ENCODE measurements at places on chromosomes 5 and 9.

- no peak for DNase-seq
Measured at GRCh38 chr5:33774341-33774740, 117.4 kb downstream of the ADAMTS12 start.

- DNase-seq, result no peak
Measured at GRCh38 chr9:116269250-116269649, 115.7 kb downstream of the PAPPA start.

DNA sequence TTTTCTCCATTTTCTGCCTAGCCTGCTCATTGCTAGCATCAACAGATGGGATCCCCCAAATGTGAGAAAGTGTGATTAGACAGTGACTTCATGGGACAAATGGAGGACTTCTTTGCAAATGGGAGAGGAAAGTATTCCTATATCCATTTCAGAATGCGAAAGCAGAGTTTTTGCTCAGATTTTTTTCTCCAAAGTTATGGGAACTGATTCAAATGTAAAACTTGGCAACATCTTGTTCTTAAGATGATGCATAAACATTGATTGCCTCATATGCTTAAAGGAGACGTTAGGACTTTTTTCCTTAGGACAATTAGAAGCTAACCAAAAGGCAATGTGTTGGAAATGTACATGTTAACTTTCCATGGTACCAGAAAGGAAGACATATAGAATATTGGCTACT, 704.3 kb upstream of the ZNF608 start:
- DNase-seq, result no peak

DNA sequence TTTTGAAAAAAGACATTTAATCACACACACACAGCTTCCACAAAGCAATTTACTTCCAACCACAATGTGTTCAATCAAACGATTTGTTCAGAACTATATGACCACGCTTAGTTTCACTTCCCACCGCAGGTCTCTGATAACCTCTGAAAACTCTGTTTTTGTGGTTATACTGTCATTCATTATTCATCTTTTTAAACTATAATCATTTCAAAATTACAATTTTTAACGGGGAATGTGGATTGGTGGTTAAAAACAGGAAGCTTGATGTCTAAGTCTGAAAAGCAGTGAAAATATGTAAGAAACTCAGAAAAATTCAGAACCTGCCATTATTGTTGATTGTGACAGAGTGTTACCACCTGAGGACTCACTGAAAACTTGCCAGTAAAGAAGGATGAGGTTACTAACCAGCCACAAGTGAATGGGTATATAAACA, 12.7 kb upstream of the TMEM174 start:
- DNase-seq, result no peak

DNA sequence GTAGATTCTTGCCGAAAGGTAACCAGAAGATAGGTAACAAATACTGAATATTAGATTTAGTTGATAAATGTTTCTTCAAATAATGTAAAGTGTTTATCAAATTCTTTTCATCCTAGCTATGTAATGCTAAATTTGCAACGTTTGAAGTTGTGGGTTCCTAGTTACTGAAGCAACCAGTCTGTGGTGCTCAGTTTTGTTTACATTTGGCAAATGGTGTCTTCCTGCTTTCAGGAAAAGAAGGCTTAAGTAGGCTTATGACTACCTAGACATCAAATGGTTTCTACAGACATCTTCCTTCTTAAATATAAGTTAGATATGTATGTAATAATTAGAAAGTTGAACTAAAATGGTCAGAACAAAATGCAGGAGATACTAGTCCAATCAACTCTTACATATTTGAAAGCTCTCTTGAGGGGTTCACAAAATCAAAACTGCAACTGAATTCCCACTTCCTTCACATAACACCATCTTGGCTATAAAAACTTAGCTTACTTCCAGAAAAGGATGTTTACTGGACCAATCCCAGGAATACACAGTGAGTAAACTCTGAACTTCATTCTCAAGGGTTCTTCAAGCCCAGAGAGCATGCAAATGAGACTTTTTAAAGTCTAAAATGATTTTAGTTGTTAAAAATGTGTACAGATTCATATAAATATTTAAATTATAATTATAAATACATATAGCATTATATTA, 125.7 kb upstream of the ITGA1 start:
- no peak for DNase-seq

DNA sequence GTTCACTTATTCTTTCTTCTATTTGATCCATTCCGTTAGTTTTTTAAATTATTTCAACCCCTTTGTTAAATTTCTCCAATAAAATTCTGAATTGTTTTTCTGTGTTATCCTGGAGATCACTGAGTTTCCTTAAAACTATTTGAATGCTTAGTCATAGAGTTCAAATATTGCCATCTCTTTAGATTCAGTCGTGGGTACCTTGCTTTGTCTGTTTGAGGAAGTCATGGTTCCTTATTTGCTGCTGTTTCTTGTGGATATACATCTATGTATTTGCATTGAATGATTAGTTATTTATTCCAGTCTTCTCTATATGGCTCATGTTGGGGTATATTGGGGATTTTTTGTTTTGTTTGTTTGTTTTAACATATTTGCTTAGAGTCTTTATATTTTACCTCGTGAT, 80.6 kb downstream of the HINT1 start:
- DNase-seq, result no peak

DNA sequence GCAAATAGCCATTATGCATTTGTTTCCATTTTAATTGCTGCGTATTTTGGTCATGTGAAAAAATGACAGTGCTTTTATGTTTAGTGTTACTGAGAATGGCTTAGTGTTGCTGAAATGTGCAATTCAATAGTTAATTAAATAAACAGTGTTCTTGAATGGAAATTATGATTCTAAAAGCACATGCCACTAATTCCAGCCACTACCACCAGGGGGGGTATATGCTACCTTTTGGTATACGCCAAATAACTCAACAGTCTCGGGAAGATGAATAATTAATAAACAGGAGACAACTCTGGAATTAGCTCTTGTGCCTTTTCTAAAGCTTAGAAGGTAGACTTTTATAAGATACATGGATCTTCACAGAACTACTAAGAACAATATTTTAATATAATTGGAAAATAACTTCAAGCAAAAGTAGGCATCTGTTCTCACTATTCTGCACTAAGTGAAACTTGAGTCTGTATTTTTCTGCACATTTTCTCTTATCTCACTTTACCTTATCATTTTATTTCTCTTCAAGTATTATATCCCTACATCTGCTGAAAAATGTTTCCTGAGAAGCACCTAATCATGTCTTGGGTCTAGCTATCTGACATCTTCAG, 83.5 kb upstream of the MINAR2 start:
- peak; percentile 4 for DNase-seq

DNA sequence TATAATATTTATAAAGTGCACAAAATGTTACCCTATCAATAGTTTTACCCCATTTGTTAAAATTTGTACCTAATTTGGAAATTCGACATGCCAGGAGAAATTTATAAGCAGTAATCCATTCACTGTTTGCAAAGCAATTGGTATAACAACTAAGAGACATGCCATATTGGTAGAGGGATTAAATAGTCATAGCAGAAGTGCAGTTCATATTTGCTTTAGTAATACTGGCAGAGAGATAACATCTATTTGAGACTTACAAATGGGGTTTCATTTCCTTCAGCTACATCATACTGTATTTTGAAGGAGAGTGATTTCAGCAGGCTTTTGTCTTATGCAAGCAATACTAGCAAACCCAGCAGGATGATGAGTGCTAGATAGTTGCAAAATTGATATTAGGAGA, 610.4 kb upstream of the CDH10 start:
- DNase-seq, result no peak

DNA sequence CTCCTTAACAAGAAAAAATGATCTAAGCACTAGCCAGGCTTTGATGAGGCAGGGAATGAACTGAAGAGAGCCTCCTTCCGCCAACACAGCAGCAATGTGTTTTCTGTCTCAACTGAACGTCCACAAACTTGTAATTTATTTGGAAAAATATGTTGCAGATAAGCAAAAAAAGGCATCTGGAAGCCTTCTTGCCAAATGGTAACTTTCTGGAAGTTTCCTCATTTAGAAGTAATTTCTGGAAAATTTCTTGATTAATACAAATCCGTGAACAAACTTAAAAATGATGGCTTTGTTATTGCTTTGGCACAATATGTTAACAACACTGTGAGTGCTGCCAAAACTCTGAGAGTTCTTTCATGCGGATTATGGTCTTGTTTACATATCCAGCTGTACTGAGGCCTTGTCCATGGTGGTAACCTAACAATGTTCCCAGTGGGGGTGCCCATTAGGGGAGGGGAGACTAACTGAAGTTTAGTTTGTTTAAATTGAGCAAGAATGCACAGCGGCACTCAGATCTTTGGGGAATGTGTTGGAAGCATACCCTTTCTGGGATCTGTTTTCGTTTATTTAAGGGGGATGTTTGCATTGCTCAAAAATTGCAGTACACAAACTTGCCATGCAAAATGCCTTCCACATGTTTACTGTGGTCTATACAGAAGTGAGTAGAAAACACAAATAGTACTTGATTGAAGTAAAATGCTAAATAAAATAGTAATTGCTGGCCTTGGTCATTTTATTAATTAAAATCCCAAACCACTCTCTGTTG, 334.7 kb downstream of the NR2F1-AS1 start:
- DNase-seq, result no peak

- no peak for DNase-seq
Measured at GRCh38 chr9:4566806-4567205, 76.5 kb downstream of the SLC1A1 start.

DNA sequence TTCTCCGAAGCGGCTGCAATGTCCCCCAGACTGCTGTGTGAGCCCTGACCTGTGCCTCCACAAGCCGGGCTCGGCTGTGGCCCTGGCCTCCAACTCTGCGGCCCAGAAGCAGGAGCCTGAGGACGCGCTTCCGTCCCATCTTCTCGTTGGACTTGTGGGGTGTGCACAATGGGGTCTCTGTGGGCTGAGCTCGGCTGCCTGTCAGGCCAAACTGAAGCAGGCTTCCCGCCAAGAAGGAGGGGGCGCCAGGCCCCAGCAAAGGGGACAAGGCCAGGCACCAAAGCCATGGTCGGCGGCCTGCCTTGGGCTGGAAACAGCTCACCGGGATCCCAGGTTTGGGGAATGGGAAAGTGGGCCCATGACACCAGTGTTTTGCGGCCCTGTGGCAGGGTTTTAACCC, 4.1 kb downstream of the NOTCH1 start:
- no peak for DNase-seq

- no peak for DNase-seq
Measured at GRCh38 chr9:111438541-111439235, 45.5 kb downstream of the ECPAS start.

DNA sequence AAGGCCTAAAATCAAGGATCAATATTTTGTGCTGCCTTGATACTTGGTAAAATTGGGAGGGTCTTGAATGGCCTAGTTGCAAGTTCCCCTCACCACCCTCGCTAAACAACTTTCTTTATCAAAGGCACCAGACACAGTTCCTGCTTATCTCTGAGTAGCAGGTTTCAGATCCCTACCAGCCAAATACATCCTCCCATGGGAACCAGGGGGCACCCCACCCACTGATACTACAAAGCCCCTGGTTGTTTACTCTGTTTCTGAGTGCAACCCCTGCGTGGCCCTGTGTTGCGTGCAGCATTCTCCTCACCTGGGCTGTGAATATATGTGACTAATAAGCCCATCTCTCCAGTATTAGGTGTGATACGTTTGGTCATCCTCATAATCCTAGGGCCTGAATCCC, 314.9 kb downstream of the DRD1 start:
- DNase-seq, result no peak

DNA sequence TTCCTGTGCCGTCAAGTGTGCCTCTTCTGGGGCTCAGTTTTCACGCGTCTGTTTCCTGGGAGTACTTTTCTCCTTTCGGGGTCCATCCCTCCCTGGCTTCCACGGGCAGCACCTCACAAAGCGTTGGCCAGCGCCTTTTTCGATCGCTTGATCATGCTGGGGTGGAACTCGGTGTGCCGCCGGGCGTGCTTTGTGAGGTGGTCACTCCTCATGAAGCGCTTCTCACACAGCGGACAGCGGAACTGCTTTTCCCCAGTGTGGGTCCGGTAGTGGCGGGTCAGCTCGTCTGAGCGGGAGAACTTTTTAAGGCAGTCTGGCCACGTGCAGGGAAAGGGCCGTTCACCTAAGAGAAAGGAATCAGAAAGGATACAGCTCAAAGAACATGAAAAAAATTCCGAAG, 26.8 kb downstream of the KLF9 start:
- DNase-seq, result no peak

- no peak for DNase-seq
Measured at GRCh38 chr5:154568589-154568988, 90.6 kb upstream of the HAND1 start.

DNA sequence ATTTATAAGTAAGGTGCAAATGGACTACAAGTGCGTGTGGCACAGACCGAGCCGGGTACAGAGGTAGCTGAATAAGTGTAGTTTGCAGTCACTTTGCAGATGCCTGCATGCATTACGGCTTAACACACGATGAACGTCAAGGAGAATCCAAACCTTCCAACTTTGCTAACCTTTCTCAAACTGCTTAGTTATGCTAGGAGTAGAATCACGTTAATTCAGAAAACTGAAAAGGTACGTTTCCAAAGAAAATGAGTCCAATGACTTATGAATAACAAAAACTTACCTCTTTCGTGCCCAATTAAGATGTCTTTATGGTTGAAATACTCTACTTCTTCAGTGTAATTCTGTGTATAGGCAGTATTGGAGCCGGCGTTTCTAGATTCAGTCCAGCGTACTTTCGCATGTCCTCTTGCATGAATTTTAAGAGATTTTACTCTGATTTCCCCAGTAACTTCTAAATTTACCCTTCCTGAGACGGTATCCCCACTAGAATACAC, 539 bp downstream of the ARRDC3 start:
- no peak for DNase-seq

GRCh38 chr5:32329395-32329834, 16.7 kb upstream of the MTMR12 start:
- DNase-seq, result peak; percentile 79

GRCh38 chr5:92421942-92422341, 1038.8 kb upstream of the ARRDC3 start:
- no peak for DNase-seq

GRCh38 chr9:100431886-100432285, 4.9 kb downstream of the MSANTD3 start:
- DNase-seq, result no peak

DNA sequence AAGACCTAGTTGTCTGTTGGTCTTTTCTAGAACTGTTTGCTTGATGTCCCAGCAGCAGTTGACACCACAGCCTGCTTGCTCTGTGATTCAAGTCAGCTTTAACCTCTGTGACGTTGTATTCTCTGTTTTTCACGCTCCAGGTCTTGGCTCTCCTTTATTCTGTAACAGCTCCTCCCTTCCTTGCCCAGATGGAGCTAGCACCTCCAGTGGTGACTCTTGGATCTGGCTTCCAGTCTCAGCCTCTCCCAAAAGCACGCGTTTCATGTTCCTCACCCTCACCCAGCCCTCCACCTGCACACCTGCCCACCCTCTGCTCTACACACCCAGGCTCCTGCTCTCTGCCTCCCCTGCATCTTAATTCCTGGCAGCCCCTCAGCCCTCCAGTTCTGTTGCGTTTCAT, 50.6 kb downstream of the DMRT1 start:
- DNase-seq, result no peak

- DNase-seq, result peak; percentile 50
Measured at GRCh38 chr9:89400403-89401116, 82.3 kb downstream of the SECISBP2 start.

DNA sequence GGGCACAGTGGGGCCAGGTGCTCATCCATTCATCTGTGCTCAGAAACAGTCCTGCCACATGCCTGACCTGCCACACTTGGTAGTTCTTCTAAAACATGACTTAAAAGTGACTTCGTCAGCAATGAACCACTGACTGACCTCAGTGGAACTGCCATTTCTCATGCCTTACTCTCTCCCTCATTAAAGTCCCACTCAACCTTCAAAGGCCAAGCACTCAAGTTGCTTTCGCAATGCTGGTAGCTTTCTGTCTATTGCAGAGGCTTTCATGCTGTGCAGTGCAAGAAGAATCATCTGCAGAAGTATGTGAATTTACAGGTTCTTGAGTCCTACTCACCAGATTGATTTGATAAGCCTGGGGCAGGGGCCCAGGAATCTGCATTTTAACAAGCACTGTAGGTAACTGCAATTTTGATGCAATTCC, 23.9 kb downstream of the B4GALT1 start:
- DNase-seq, result no peak
